ENCODE measurements at places on chromosomes 7 and 10.

DNA sequence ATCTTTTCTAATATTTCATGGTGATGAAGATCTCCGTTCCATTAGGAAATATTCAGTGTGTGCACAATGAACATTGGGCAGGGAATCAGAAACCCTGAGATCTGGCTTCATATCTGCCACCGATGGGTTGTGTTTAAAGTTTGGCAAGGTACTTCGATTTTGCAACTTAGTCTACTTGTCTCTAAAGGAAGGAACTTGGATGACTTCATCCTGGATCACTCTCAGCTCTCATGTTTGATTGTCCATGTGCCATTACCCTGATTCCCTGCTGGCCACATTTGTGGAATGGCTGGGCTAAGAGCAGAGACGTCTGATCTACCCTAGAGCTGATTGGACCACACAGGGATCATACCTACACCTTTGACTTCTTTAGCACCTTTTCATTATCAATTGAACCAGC, 177.0 kb upstream of the KMT2E start:
- no peak for DNase-seq

DNA sequence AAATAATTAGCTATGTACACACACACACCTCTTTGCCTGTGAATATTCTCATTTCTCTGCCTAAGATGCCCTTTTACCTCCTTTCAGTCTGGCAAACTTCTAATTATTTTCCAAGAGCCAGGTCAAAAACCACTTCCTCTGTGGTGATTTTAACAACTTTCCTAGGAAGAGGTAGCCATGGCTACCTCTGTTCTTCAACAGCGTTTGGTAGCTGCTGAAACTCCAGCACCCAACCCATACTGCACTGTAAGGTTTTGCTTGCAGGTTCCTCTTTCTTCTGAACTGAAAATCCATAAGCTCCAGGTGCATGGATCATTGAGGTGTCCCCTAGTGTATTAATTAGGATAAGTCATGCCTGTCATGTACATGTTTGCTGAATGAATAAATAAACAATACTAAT, 25.6 kb downstream of the NRCAM start:
- no peak for DNase-seq

- no peak for DNase-seq
Observed at GRCh38 chr7:149828357-149829309, 9.5 kb upstream of the ZNF862 start.

DNA sequence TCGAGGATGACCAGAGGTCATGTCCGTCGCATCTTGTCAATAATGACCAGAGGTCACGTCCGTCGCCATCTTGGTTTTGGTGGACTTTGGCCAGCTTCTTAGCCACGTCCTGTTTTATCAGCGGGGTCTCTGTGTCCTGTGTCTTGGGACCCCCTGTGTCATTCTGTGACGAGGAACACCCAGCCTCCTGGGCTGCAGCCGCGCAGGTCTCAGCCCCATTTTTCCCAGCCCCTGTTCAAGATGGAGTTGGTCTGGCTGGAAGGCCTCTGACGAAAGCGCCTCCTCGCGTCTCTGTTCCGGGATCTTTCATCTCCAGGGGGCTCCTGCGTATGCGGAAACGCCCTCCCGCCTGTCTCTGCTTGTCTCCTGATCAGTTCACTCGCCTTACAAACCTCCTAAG, 134.2 kb downstream of the ELFN1 start:
- DNase-seq, result no peak

GRCh38 chr10:26729395-26729794, 31.9 kb downstream of the PDSS1 start:
- no peak for DNase-seq

DNA sequence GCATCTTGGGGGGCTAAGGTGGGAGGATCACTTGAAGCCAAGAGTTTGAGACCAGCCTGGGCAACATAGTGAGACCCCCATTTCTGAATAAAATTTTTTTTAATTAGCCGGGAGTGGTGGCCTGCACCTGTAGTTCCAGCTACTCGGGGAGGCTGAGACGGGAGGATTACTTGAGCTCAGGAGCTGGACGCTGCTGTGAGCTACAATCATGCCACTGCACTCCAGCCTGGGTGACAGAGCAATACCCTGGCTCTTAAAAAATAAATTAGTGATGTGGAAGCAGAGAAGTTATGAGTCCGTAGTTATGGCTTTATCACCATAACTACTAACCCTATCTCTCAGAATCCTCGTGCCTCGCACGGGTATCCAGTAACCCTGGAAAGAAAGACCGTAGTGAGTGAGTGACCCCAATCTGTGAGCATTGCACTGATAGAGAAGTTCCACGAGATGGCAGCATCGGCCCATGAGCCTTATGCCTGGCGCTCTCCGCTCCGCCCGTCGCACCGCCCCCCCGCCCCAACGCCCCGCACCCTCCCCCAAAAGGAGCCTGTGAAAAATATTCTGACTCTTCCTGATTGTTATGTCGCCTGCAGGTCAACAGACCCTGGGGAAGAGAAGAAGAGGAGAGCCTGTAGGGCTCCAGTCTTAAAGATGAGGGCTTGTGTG, 4.9 kb upstream of the SLC29A3 start:
- no peak for DNase-seq

DNA sequence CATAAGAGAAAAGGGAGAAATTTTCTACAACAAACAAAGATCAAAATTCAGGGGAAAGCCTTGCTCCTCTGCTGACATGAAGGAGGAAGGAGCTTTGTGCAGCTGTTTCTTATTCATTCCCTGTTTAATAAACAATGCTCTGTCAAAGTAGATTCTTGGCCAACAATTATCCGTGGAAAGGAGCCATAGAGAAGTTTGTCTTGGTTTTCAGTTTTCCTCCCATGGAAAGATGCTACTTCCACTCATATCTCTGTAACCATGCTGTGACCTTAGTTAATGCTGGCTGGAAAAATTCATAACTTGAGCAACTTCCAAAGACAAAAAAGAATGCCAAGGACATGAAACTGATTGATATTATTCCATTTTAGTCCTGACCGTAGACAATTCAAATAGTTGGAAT, 8.1 kb downstream of the DDC start:
- no peak for DNase-seq

GRCh38 chr10:102650655-102651454, 6.6 kb downstream of the TRIM8 start:
- no peak for DNase-seq

- DNase-seq, result no peak
Observed at GRCh38 chr7:127968547-127968946, 62.7 kb downstream of the LRRC4 start.

GRCh38 chr10:73906524-73907447, 4.1 kb upstream of the PLAU start:
- DNase-seq, result peak; percentile 85

GRCh38 chr7:24756545-24757352, 515 bp downstream of the GSDME start:
- DNase-seq, result peak; percentile 41

DNA sequence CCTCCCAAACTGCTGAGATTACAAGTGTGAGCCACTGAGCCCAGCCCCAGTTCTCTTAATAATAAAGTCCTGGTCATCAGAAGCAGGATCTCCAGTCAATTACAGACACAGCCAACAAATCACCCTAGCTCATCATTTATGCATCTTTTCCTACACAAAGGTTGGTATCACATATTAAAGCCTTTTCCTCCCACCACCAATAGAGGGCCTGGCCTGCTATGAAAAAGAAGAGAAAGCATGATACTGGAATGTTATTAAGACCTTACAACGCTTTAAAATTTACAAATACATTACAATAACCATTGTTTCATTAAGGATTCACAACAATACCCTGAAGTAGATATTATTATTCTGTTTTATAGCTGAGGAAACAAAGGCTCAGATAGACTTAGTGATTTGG, 25.9 kb downstream of the VAX1 start:
- no peak for DNase-seq

DNA sequence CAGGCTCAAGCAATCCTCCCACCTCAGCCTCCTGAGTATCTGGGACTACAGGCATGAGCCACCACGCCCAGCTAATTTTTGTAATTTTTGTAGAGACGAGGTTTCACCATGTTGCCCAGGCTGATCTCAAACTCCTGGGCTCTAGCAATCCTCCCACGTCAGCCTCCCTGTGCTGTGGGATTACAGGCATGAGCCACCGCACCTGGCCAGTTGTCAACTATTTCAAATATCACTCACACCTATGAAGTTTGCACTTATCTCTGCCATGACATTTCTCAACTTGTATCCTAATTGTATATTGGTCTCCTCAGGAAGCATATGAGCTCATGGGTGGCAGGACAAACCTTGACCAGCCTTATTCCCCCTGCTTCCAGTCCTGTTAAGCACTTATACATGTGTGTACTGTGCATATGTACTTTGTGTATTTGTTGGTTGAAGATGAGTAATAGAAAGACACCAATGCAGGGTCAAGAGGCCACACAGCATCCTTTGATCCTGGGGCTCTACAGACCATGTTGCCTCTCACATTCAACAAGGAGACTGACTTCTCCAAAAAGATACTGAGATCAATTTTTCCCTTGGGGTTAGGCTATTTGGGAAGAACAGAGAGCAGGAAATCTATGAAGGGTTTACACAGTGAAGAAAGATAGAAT, 82.2 kb downstream of the SLC16A9 start:
- no peak for DNase-seq

- no peak for DNase-seq
Observed at GRCh38 chr10:42926843-42927242, 144.2 kb downstream of the BMS1 start.

GRCh38 chr7:48424731-48425130, 253.5 kb downstream of the ABCA13 start:
- peak; percentile 52 for DNase-seq

- no peak for DNase-seq
Observed at GRCh38 chr7:123367031-123367430, 167.3 kb upstream of the SLC13A1 start.

DNA sequence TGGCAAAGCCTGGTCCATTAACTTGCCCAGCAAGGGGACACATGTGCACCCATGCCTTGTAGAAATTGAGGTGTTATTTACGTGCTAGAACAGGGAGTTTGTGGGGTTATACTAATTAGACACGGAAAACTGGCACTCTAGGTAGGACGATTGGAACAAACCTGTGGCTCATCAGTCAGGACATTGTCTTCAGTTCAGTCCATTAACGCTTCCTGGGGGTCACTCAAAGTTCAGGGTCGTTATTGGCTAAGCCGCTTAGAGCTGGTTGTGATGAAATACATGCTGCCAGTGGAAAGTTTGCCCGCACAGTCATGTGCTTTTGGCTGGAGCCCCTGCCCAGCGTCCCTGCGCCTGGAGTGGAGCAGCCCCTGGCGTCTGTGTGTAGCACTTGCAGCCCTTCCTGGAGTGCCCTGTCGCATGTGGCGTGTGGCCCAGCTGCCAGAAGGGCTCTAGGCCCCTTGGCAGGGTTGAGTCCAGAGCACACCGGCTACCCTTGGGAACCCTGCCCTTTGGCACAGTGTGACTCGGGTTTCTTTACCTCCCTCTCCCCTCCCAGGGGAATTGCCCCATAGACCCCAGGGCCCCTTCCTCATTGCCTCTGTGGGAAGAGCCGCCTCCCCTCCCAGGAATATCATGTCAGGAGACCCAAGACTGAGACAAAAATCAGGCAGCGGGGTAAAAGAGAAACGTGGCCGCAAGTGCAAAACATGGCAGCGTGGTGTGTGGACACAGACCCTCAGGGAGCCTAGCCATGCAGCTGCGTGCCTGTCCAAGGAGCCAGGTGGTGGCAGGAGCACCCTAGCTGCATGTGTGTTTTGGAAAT, 9.8 kb downstream of the ZNF775 start:
- no peak for DNase-seq

GRCh38 chr7:20223356-20223755, 6.2 kb upstream of the MACC1 start:
- no peak for DNase-seq

DNA sequence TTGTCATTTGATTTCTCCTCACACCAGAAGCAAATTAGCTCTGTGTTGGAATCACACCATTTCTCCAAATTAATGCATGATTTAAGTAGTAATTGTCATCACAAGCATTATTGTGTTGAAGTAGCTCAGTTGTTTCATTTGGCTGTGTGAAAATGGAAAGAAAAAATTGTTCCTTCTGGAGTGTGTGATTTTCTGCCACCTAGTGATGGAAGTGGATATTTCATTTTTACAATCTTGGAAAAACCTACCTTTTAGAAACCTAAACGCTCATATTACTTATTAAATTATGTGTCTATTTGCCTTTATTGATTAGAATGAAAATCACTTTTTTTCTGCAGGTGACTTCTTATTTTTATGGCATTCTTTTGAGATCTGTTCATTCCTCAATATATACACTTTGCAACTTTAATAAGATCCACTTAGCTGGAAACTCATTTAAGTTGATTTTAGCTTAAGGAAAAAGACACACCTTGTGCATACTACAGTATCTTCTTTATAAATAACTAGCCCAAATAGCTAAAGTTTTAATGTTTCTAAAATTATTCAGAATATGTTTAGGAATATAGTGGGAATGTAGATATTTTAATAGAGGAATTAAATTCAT, 50.0 kb downstream of the SRI start:
- peak; percentile 35 for DNase-seq

- peak; percentile 57 for DNase-seq
Observed at GRCh38 chr7:95723583-95724180, 48.7 kb upstream of the DYNC1I1 start.

DNA sequence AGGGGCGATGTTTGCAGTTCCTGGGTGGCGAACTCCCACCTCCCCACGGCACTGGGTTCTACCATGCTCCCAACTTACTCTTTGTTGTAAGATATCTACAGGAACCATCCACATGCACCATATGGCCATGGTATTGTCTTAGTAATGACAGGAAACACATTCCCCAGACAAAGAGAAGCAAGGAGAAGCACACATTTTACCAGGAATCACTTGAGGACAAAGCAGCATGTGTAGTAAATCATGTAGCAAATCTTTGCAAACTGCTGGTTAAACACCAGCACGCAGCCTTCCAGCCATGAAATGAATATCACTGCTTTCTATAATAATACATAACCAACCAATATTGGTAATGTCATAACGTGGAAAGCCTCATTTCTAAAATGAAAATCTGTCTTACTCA, 101.2 kb downstream of the NRP1 start:
- no peak for DNase-seq

DNA sequence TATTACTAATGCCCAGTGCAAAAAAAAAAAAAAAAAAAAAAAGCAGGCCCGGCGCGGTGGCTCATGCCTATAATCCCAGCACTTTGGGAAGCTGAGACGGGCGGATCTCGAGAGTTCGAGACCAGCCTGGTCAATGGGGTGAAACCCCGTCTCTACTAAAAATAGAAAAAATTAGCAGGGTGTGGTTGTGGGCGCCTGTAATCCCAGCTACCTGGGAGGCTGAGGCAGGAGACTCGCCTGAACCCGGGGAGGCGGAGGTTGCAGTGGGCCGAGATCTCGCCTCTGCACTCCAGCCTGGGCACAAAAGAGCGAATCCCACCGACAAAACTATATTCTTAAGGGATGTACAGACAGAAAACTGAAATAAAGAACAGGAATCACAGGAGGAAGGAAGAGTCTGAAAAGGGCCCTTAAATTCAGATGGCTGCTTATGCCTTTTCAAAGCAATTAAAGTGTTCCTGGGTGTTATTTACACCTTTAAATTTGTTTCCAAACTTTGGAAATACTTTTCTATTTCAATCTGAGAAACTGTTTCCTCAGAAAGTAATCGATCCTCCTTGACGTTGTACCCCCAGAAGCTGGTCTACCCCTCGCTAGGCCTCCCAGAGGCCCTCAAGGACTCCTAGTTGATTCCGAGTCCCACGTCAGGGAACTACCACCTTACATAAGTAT, 2.0 kb upstream of the KMT2E start:
- DNase-seq, result no peak
